ENCODE measurements at places on chromosomes 2 and 18.

DNA sequence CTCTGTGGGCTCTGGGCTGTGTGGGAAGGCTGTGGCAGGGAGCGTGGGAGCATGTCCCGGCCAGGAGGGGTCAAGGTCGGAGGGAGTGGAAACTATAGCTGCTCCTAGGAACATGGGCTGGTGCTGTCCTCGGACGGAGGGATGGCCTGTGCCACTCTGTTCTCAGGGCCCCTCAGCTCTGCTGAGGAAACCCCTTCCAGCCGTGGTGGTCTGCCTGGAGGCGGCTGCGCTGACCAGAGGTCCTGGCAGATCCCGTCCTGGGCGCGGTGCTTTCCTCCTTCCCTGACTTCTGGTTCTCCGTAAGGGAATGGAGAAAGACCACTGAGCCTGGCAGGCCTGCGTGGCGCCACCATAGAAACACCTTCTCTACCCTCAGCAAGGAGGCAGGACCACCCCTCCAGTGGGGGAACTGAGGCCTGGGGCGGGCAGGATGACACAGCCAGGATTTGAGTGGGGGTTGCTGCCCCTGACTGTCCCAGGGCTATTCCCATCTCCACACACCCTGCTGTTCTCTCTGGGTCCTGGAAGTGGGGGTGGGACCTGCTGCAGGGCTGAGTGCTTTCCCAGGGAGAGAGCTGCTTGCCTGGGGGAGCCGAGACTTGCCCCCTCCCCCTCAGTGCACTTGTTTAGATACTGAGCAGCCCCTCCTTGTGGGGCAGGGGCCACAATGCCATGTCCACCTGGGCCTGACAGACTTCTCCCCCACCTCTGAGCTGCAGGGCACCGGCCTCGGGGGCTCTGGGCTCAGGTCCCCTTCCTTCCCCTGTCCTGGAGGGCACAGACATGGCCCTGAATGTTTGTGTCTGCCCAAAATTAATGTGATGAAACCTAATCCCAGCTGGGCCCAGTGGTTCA lies 301.0 kb upstream of the HS6ST1 start:
- no peak for DNase-seq

DNA sequence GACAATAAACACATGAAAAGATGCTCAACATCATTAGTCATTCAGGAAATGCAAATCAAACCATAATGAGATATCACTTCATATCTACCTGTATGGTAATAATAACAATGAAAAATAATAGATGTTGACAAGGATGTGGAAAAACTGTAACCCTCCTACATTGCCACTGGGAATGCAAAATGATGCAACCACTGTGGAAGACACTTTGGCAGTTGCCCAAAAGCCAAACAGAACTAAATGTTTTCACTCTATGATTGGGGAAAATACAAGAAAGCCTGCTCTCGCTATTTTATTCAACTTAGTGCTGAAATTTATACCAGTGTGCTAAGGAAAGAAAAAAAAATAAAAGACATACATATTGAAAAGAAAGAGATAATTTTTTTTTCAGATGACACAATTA lies 934.5 kb downstream of the CNTNAP5 start:
- no peak for DNase-seq

DNA sequence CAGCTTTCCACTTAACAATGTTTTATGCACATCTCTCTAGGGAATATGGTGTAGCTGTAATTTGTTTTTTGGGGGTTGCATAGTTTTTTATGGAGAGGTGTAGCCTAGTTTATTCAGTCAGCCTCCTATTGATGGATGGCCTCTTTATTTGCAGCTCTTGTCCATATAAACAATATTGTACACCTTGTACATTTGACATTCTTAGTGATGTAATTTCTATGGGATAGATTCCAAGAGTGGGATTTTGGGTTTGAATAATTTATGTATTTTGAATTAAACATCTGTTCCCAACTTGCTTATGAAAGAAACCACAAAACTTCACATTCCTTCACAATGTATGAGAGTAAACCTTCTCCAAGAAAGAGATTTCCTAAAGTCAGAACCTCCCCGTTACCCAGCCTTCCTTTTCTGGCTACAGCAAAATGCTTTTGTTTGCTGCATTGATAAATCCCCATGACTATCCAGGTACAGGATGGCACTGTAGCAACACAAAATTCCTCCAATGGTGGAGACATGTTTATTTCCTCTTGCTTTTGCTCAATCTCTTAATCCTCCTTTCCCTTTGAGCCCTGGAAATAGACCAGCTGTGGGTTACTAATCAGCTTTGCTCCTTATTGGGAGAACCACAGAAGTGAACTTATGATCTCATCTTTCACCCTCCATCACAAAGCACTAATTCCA lies 58.4 kb upstream of the GALR1 start:
- peak; percentile 8 for DNase-seq

DNA sequence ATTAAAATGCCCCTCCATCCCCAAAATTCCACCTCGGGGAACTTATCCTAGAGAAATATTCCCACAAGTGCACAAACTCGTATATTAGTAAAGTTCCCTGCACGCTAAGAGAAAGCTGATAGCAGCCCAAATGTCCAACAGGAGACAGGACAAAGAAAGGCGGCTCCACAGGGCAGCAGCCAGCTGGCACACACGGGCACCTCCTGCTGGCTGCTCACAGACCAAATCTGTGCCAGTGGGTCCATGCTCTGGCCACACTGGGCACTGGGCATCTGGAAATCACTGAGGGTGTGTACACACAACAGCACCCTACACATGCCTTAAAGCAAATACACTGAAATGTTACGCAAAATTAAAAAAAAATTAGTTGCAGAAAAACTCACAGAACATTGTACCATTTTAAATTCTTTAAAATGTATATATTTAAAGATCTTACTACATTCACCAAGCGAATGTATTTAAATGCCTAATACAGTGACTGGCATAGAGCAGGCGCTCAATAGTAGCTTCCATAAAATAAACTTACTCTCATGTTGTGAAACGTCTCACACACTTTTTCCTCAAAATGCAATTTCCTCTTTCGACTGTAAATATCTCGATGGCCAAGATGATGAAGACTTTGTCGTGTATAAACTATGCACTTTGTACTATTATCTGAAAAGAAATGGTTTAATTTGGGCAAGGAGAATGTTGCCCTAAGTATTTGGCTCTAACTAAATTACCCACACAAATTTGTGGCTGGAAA lies 19.4 kb downstream of the ZNF516 start:
- DNase-seq: no peak

DNA sequence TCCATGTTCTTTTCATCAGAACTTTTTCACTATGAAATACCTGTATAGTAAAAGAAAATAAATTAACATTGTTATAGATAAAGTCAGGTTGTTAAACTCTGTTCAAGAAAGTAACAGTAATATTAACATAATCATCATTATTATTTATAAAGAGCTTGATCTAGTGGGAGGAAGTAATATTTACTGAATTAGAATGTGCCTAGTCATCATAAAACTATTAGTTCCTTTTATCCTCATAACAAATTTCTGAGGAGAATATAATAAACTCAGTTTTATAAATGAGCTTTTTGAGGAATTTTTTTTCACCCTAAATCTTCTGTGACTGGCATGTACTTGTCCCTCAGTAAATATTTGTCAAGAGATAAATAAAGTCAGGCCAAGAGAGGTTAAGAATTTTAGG lies 78.4 kb downstream of the PLA2R1 start:
- DNase-seq: no peak

DNA sequence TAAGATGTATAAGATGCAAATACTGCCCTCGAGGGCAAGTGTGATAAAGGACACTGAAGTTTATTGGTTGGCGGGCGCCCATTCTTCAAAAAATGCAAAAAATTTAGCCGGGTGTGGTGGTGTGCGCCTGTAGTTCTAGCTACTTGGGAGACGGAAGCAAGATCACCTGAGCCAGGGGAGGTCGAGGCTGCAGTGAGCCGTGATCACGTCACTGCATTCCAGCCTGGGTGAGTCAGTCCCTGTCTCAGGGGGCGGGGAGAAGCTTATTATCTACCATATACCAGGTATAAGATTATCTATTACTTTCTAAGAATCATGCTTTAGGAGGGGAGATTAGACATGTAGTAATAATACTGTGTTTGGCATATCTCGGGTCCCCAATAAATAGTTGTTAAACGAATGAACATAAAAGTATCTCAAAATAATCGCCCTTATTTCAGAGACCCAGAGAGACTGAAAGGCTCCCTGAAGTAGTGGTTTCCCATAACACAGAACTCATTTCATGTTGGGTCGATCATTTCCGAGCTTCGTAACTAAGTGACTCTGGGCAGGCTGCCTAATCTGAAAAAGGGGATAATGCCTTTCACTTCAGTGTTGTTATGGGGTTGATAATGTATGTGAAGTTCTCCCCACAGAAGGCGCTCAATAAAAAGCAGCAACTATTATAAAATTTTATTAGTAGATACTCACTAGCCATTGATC lies 1.2 kb upstream of the SELENOI start:
- DNase-seq: peak; percentile 84

DNA sequence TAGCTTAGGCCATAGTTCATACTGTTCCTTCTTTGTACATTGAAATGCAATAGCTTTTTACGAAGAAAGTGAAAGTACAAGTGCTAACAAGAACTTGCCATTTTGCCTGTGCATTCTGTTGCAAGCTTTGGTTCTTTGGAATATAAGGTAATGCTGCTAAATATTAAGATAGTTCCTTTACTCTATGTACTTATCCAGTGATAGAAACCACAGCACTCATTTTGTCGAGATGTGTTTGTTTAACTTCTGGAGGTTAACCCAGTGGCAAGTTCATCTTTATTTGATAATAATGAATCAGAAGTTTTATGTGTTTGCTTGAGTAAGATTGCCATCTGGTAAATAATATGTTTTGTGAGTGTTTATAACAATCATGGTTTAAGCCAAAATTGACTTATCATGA lies 373.1 kb upstream of the FANCL start:
- DNase-seq: no peak

- DNase-seq: no peak
These were observed 312.7 kb upstream of the CYRIA start for GRCh38 chr2:16978301-16978700.

- DNase-seq: no peak
These were observed 1144.7 kb downstream of the CNTNAP5 start for GRCh38 chr2:125169764-125170146.

GRCh38 chr2:32249731-32250236 lies 14.9 kb downstream of the NLRC4 start:
- no peak for DNase-seq

DNA sequence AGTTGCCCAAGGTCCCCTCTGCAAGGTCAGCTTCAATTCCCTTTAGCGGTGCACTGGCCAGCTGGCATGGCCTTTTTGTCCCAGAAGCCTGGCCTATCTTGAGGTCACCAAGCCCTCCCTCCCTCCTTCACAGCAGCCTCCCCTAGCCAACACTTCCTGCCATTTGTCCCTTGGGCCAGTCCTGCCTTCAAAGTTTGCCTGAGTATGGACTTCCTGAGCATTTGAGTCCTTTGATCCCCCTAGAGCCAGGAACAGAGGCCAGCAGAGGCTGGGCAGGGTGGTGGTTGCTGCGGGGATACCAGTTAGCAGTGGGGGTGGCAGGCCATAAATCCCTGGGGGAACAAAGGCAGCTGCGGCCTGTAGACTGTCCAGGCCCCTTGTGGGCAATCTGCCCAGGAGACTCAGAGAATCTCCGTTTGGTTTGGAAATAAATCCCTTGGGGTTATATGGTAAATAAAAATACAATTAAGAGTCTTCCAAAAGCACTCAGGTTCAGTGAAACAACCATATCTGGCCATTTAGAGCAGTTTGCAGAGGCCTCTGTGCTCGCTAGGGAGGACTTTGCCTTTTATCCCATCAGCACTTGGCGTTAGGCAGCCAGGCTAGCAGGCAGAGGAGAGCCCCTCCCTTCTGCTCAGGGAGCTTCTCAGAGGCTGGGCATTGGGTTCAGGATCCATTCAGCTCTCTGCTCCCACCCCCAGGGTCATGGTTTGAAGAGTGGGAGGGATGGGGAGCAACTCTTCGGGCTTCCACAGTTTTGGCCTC lies 3.1 kb upstream of the HES6 start:
- DNase-seq: no peak

GRCh38 chr2:162072976-162073887 lies 783 bp downstream of the DPP4 start:
- DNase-seq: no peak

DNA sequence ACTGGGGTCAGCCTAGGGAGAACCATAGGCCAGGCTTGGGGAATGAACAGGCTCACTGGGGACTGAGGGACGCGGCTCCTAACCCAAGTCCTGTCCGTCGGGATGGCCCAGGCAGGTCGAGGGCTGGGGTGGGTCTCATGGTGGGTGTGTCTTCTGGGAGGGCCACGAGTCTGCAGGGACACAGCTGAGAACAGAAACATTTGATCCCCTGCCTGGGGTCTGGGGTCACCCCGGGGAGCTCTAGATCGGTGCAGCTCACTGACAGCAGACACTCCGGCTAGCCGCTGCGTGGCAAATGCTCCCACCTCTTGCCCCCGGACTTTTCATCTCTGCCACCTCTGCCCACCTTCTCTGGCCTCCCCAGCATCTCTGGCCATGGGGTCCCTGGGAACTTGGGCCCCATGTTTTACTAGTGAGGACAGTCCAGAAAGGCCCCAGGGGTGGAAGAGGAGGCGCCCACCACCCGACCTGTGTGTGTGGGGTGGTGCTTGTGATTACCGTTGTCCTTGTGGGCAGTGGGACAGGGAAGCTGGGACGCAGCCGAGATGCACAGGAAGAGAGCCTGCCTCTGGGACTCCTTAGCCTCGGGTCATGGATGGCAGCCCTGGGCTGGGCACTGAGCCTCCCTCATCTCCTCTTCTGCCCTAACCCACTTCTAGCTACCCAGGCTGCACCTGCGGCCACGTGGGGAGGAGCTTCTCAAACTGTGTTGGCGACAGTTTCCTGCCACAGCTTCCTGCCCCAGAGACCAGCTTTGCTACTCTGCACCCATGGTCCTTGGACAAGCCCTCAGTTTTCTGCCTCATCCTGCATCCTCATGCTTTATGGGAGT lies 4.9 kb downstream of the ZAP70 start:
- DNase-seq: no peak

DNA sequence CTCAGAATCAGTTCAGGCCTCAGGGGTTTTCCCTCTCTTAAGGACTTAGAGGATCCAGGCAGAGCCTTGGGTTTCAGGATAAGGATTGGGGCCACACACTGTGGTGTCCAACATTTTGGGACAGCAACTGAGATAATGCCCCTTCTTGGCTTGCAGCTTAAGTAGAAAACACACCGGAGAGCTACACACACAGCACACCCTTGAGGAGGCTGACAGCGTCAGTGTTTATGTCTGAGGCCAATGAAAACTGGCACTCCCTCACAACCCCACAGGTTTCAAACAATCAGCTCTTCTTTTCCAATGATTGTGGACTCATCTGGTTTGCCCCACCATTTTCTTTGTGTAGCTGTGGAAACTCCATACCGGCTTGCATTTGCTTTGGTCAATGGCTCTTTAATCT lies 257.7 kb downstream of the CDCA7 start:
- no peak for DNase-seq

All from epithelial cell of esophagus (primary cell).